ENCODE measurements at places on chromosomes 4 and X.

DNA sequence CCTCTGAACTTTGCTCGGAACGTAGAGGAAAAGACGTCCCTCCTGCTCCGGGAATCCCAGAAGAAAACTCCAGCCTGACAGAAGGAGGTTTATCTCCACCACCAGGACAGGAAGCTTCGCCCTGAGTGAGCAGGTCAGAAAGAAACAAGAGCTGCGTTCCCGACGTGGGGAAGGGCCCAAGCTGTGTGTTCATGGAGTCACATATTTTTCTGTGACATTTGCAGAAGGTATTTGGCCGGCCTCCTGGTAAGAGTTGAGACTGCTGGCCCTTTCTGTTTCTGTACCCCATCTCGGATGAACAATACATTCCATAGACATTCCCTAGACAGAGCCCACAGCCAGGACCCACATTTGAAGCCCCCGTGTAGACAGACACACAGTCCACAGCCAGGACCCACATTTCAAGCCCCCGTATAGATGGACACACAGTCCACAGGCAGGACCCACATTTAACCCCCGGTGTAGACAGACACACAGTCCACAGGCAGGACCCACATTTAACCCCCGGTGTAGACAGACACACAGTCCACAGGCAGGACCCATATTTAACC lies 230.8 kb downstream of the SHOX start:
- no peaks in the 10 kb centered on the region for H3K4me1 ChIP-seq
- DNase-seq = no peak
- no peak overlapping the region for H3K4me3 ChIP-seq
- H3K27me3 ChIP-seq = no peaks in the 10 kb centered on the region
- H3K36me3 ChIP-seq = no peaks in the 10 kb centered on the region

DNA sequence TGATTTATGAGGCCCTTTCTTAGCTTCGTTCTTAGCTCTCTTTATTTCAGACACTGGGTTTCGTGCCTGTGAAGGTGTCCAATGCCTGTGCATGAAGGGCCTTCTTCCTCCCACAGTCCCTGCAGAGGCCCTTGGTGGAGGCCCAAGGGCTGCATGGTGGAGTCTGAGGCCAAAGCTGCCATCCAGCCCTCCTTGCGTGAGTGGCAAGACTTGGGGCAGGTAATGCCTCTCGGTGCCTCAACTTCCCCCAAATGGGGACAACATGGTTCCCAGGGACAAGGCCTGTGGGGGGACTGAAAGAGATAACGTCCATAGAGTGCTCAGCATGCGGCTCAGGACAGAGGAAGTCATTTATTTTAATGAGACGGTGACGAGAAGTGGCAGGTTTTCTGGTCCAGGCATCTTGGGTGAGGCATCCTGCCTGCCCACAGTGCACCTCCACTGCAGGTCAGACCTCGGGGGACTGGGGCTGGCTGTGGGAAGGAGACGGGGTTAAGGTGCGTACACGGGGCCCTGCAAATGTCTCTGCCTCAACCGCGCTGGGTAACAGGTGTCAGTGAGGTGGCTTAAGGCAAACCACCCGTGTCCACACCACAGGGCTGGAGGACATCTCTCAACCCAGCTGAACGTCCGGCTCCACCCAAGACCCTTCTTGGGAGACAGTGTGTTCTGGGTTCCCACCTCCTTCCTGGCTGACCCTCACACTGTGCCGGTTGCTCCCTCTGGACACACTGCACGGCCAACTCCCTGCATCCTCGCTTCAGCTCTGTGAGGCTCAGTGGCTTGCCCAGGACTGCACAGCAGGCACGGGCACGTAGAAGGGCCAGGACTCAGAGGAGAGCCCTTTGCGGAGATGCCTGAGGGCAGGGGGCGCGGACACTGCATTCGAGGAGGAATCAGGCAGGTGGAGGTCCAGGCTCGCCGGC lies 50.5 kb downstream of the PSAPL1 start:
- no peak for DNase-seq
- H3K4me1 ChIP-seq = no peaks in the 10 kb centered on the region
- H3K27ac ChIP-seq = no peak overlapping the region

DNA sequence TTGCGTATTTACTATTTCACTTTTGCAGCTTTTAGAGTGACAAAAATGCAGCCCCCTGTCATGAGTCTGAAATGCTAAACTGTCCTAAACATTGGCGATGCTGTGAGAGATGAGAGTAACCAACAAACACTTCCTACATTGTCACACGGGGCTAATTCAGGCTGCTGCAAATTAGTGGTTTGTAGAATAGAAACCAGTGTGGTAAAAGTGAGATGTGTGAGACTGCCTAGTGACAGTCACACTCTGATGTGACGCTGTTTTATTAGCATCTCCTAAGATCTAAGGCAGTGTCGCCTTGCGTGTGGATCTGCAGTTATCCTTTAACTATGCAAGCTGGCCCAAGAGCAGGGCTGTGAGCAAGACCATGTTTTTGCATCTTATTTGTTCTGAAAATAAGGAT lies 800.2 kb upstream of the TENM3 start:
- no peaks in the 10 kb centered on the region for H3K27me3 ChIP-seq
- no peak overlapping the region for H3K4me3 ChIP-seq

DNA sequence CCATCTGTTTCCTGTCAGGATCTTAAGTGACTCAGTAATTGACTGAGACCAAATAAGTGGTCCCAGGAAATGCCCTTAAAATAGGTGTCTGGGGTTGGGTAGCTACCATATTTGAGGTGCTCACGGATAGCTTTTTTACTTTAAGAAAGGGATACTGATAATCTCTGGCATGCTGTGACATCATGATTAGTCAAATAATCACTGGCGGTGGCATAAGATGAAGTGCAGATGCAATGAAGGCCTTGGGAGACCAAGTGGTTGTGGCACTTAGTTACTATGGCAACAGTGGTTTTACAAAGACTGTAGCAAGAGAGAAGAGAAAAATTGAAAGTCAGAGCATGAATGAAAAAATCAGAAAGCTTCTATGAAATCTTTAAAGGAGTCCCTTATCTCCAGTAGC lies 114.5 kb upstream of the SLIT2 start:
- H3K4me1 ChIP-seq = no peaks in the 10 kb centered on the region
- no peak overlapping the region for H3K4me3 ChIP-seq
- no peaks in the 10 kb centered on the region for H3K27me3 ChIP-seq
- H3K36me3 ChIP-seq = no peaks in the 10 kb centered on the region

GRCh38 chr4:1048773-1049590 lies 37.6 kb downstream of the FGFRL1 start:
- no peak overlapping the region for H3K27ac ChIP-seq
- 0 out of 2 replicates have a peak, but pooled peaks cover 6% of the 10 kb centered on the region for H3K27me3 ChIP-seq
- no peaks in the 10 kb centered on the region for H3K36me3 ChIP-seq
- no peak overlapping the region for H3K4me3 ChIP-seq
- H3K4me1 ChIP-seq = no peaks in the 10 kb centered on the region
- DNase-seq = no peak

All from MM.1S (cell line).